Neural crest cell (in vitro differentiated cells): ENCODE measurements at places on chromosomes 16 and 17. TPM values are rescaled to one million over a fixed set of nuclear protein-coding genes. Genes with fewer than 3 reads are reported as not detected.

PABPN1L gene
- not detected in 2 replicates for total RNA-seq

PLA2G10 gene
- total RNA-seq, result not detected in 2 replicates

AGRP gene
- not detected in 2 replicates for total RNA-seq

ZFP90 gene
- total RNA-seq, result 56.2 and 56.4 TPM in 2 replicates

RND2 gene
- 15.3 and 17.8 TPM in 2 replicates for total RNA-seq

COX6A2 gene
- not detected in 2 replicates for total RNA-seq

GRCh38 chr16:85513180-85513579 is 99.9 kb upstream of the GSE1 start:
- no peak overlapping the region for H3K4me3 ChIP-seq
- no peaks in the 10 kb centered on the region for H3K36me3 ChIP-seq
- no peak for DNase-seq

DNA sequence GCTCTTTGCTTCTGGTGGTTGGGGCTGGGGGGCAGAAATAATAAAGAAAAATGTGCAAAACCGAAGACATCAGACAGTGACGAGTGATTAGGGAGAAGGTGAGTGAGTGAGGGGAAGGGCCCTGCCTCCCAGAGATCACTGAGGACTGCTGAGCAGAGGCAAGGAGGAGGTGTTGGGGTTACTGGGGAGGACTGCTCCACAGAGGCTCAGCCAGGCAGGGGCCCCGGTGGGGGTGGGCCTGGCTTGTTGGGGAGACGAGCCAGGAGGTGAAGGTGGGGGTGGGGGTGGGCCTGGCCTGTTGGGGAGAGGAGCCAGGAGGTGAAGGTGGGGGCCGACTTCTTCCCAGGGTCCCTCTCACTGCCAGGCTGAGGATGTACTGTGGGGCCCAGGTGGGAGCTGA is 2.0 kb upstream of the DEF8 start:
- H3K27me3 ChIP-seq, result peaks cover 18% of the 10 kb centered on the region
- H3K4me3 ChIP-seq, result peak overlapping the region; percentile 27

DNA sequence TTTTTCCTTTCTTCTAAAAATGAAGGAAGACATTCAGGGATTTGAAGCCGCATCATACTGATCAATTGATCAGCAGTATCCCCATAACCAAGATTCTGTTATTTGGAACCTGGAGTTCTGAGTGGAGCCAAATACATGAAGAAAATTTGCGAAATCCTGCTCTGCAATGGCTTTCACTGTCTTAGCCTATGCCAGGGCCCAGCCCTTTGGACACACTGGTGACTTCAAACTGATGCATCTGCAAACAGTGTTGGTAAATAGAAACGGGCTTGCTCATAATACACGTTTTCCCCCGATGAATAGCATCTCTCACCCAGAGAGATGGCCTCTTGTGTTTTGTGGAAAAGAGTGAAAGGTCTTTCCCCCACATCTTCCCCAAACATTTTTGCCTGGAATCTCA is 87.6 kb upstream of the TOX3 start:
- no peak overlapping the region for H3K27ac ChIP-seq
- peaks cover 19% of the 10 kb centered on the region for H3K4me1 ChIP-seq
- no peak overlapping the region for H3K4me3 ChIP-seq
- DNase-seq, result no peak
- no peaks in the 10 kb centered on the region for H3K27me3 ChIP-seq

DNA sequence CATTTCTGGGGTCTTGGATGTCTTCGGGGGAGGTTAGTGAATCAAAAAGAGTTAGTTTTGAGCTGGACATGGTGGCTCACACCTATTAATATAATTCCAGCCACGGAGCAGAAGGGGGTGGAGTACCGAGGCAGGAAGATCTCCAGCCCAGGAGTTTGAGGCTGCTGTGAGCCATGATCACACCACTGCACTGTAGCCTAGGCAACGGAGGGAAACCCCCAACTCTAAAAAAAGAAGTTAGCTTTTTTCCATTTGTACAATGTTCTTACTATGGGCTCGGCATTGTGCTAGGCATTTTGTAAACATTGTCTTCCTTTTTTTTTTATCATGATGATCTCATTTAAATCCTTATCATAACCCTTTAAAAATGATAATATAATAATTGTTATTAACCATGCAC is 8.3 kb upstream of the SNF8 start:
- H3K4me3 ChIP-seq, result peak overlapping the region; percentile 17
- no peaks in the 10 kb centered on the region for H3K27me3 ChIP-seq
- H3K4me1 ChIP-seq, result peaks cover 14% of the 10 kb centered on the region
- no peaks in the 10 kb centered on the region for H3K36me3 ChIP-seq
- no peak for DNase-seq

DNA sequence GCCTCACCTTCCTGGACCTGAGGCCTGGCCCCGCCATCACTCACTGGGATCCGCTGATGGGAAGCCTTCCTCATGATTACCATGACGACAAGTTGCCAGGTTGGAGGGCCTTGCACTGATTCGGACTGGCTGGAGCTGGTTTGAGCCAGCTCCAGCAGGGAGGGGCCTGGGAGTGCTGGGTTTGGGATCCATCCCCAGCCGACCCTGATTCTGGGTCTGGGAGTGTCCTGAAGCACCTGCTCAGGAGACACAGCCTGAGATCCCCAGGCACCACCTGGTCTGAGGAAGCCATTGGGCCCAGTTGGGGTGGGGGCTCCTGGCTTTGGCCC is 5.9 kb upstream of the BAIAP3 start:
- H3K27ac ChIP-seq, result no peak overlapping the region
- H3K36me3 ChIP-seq, result peaks cover 10% of the 10 kb centered on the region
- no peak for DNase-seq
- H3K4me3 ChIP-seq, result peak overlapping the region; percentile 27
- H3K4me1 ChIP-seq, result peaks cover 12% of the 10 kb centered on the region

- peaks cover 7% of the 10 kb centered on the region for H3K27me3 ChIP-seq
- H3K27ac ChIP-seq, result peak overlapping the region; percentile 89
- DNase-seq, result no peak
- H3K4me3 ChIP-seq, result no peak overlapping the region
- peaks cover 2% of the 10 kb centered on the region for H3K36me3 ChIP-seq
- H3K4me1 ChIP-seq, result peaks cover 37% of the 10 kb centered on the region
Measured at GRCh38 chr16:73057291-73058210, 9.6 kb upstream of the ZFHX3 start.

- H3K27me3 ChIP-seq, result no peaks in the 10 kb centered on the region
- peaks cover 37% of the 10 kb centered on the region for H3K4me1 ChIP-seq
Measured at GRCh38 chr16:50559342-50559741, 11.1 kb downstream of the NKD1 start.

GRCh38 chr16:86566601-86566965 is at the start of gene FOXC2:
FOXC2 (plus strand) TSS chr16:86566829; CDS start chr16:86567336, 507 bp downstream.
- peaks cover 87% of the 10 kb centered on the region for H3K27me3 ChIP-seq
- DNase-seq, result peak; percentile 80
- no peaks in the 10 kb centered on the region for H3K36me3 ChIP-seq
- H3K4me3 ChIP-seq, result peak within 1 kb of the TSS; percentile 62

- H3K27me3 ChIP-seq, result no peaks in the 10 kb centered on the region
- no peak overlapping the region for H3K4me3 ChIP-seq
- no peak for DNase-seq
- no peaks in the 10 kb centered on the region for H3K36me3 ChIP-seq
Measured at GRCh38 chr17:72104164-72104862, 16.5 kb upstream of the SOX9 start.

GRCh38 chr17:31690151-31690551 is 168.9 kb downstream of the COPRS start:
- H3K36me3 ChIP-seq, result no peaks in the 10 kb centered on the region
- H3K4me1 ChIP-seq, result peaks cover 6% of the 10 kb centered on the region
- no peak for DNase-seq
- H3K4me3 ChIP-seq, result no peak overlapping the region

GRCh38 chr16:842061-842476 is 41.5 kb upstream of the GNG13 start:
- peak overlapping the region; percentile 86 for H3K27ac ChIP-seq
- no peak overlapping the region for H3K4me3 ChIP-seq
- H3K4me1 ChIP-seq, result peaks cover 8% of the 10 kb centered on the region
- H3K27me3 ChIP-seq, result no peaks in the 10 kb centered on the region
- peaks cover 4% of the 10 kb centered on the region for H3K36me3 ChIP-seq

GRCh38 chr17:10745231-10745630 is 15.4 kb upstream of the TMEM220 start:
- no peak overlapping the region for H3K27ac ChIP-seq
- H3K27me3 ChIP-seq, result peaks cover 2% of the 10 kb centered on the region
- peaks cover 12% of the 10 kb centered on the region for H3K4me1 ChIP-seq

GRCh38 chr17:78409191-78409928 is 30.9 kb downstream of the PGS1 start:
- H3K4me3 ChIP-seq, result no peak overlapping the region
- H3K36me3 ChIP-seq, result peaks cover 2% of the 10 kb centered on the region
- peak overlapping the region; percentile 30 for H3K27ac ChIP-seq
- H3K27me3 ChIP-seq, result no peaks in the 10 kb centered on the region

- DNase-seq, result no peak
- no peaks in the 10 kb centered on the region for H3K27me3 ChIP-seq
- peaks cover 7% of the 10 kb centered on the region for H3K36me3 ChIP-seq
- no peak overlapping the region for H3K4me3 ChIP-seq
- H3K4me1 ChIP-seq, result peaks cover 16% of the 10 kb centered on the region
Measured at GRCh38 chr16:23409522-23409921, 43.5 kb downstream of the COG7 start.

GRCh38 chr16:16105646-16106045 is 117.6 kb downstream of the ABCC6 start:
- H3K27ac ChIP-seq, result no peak overlapping the region
- H3K4me1 ChIP-seq, result no peaks in the 10 kb centered on the region
- H3K27me3 ChIP-seq, result no peaks in the 10 kb centered on the region
- H3K4me3 ChIP-seq, result no peak overlapping the region

DNA sequence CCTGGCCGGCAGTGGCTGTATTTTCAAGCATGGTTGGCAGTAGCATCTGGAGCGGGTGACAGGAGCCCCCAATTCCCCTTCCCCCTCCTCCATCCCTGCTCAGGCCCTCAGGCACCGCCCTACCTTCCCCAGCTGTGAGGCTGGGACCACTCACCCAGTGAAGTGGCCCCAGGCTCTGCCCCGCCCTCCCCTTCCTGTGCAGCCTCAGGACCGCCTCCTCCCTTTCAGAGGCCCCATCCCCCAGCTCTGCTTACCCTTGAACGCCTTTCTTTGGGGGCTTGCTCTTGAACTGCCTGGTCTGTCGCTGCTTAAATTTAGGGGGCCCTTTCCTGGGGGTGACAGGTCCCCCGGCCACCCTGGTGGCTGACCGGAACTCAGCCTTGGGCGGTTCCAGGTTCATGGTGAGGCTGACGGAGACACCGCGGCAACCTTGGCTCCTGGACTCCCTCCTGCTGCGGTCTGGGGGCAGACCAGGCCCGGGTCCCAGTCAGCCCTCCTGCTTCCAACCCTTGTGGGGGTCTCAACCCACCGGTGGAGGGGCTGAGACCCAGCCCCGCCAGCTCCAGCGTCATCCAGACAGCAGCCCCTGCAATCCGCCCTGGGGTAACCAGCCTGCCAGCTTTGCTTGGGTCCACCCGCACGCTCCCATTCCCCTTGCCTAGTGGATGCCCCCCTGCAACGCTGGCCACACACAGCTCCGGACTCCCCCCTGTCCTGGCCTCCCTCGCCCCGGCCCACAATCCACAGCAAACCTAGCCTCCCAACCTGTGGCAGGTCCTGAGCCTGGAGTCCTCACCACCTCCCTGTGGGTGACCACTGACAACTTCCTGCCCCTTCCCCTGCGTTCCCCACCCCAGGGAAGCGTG is 3.2 kb downstream of the PDE6G start:
- H3K27me3 ChIP-seq, result no peaks in the 10 kb centered on the region
- peaks cover 11% of the 10 kb centered on the region for H3K4me1 ChIP-seq

- no peak overlapping the region for H3K4me3 ChIP-seq
- peaks cover 17% of the 10 kb centered on the region for H3K4me1 ChIP-seq
- peak overlapping the region; percentile 92 for H3K27ac ChIP-seq
- DNase-seq, result peak; percentile 41
Measured at GRCh38 chr17:37710344-37710886, 34.4 kb downstream of the HNF1B start.
